ENCODE measurements at places on chromosomes 11 and 22.

GRCh38 chr22:47921906-47922305 lies 1159.5 kb downstream of the TBC1D22A start:
- DNase-seq: no peak

GRCh38 chr11:14339356-14339755 lies 19.6 kb downstream of the RRAS2 start:
- DNase-seq: no peak

DNA sequence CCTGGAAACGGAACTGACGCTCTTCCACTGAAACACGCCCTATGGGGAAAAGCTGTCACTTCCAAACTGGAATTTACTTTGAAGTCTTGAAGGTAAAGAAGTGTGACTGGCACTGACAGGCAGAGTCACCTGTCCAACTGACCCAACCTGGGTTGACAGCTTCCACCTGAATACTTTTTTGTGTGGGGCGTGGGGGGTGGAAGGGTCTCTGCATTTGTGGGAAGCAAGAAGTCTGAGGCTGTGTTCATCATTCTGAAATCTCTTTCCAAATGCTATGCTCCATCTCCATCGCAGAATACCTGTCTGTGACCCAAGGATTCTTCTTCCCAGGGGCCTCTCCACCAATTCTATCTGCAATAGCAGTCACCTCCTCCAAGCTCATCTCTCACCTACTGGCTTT lies 7.8 kb downstream of the IFT27 start:
- DNase-seq: no peak

GRCh38 chr11:115147243-115147807 lies 356.9 kb downstream of the CADM1 start:
- no peak for DNase-seq

DNA sequence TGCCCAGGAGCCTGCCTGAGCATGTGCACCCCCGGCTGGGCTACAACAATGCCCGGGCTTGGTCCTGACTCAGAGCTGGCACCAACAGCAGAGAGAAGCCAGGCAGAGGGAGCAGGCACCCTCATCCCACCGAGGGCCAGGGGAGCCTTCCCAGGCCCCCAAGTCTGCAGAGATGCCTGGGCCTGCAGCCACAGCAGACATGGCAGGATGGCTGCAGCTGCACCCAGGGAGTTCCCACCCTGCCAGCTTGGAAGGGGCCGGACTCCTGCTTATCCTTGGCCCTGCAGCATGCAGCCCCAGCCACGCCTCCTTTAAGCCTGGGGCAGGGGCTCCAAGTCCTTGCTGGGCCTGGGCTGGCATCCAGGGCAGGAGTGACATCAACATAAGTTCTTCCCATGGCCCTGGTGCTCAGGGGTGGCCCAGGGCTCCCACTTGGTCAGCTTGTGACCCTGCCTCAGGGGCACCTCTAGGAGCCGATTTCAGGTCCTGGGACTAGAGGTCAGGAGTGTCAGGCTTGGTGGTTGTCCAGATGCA lies 26.7 kb downstream of the OR10D3 start:
- no peak for DNase-seq

DNA sequence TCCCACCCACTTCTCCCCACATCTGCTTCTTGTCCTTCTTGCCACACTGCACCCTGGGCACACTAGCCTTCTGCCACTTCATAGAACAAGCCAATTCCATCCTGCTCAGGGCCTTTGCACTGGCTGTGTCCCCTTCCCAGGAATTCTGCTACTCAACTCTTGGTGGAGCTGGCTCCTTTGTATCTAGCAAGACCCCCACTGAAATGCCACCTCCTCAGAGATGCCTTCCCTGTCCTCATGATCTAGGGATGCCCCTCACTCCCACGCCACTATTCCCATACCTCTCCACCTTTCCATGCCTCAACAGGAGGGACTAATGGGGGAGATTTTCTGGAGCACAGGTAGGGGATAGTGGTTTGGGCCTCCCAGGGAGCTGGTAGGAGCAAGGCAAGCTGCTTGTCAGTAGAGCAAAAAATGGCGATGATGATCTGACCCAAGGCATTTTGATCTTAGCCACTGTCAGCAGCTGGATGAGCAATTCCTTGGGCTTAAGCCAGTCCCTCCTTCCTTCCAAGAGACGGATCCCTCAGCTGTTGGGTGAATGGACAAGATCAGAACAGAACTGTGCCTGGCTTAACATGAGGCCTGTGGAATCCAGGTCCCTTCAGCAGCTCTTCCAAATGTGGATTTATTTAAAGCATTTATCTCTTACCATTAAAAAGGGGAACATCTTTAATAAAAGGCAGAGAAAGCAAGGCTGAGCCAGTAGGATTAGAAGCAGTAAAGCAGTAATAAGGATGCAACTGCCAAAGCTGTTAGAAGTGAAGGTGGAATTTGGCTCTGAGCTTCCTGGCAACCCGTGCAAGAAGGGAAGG lies 4.0 kb upstream of the PRDM11 start:
- no peak for DNase-seq

DNA sequence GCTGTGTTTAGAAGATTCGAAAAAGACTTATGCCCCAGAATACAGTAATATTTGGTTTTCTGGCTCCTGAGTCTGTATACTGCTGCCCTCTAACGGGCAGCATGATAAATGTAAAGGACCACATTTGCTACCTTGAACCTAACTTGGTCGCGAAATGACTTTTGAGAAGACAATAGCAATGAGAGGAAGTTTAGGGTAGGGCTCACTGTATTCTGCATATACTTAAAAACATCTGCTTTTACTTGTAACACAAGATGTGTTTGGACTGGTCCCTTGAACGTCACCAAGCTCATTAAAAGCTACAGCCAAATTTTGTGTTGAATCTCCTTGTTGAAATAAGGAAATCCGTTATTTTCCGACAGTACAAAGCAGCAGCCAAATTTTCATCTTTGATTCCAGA lies 309.1 kb downstream of the SWAP70 start:
- DNase-seq: no peak

DNA sequence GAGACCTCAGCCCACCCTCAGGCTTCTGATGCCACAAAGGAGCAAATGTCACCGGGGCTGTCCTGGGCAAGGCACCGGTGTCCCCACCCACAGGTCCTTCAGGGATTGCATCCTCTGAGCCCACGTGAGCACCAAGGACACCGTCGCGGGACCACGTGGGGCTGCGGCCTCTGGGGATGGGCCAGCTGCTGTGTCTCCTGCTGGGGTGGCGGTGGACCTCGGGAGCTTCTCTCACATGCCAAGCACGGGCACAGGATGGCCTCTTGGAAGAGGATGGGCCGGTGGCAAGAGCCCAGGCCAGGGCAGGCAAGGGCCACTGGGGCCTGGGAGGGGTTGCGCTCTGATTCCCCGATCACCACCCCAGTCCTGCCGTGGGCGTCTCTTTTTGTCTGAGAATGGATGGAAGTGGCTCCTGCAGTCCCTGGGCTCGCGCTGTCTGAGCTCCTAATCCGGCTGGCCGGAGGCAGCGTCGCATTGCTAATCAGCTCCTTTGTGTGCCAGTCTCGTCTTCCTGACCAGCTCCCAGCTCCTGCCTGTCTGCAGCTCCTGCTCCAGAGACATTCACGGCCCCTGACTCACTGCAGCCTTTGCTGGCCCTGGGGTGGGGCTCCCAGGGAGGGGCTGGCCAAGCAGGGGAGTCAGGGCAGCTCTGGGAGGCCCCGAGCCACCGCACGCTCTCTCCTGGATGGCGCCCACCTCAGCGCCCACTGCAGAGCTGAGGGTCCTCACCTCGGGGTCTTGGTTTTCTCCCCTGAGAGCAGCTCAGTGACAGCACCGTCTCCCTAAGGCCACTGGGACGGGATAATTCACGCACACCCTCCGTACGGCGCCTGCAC lies 146.7 kb downstream of the CTTN start:
- DNase-seq: no peak

- no peak for DNase-seq
Observed at GRCh38 chr22:45199723-45200122, 36.0 kb downstream of the NUP50 start.

GRCh38 chr11:77089004-77089545 lies 13.6 kb upstream of the OMP start:
- DNase-seq: no peak

DNA sequence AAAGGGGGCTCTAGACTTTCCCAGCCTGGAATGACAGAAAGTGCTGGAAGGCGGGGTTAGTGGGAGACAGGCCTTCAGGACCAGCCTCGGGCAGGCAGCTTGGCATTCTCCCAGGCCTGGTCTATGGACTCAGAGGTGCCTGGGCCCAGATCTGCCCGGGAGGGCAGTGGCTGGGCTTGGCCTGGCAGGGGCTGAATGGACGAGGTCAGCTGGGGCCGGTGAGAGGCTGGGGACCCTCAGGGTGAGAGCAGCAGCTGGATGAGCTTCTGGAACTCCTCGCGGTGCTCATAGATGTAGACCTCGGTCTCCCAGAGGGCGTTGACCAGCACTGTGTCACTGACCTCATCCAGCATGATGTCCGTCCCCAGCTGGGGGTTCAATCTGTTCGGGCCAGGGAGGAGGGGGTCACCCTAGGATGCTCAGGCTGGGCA lies 1.5 kb upstream of the BAIAP2L2 start:
- DNase-seq: no peak

GRCh38 chr11:123568367-123568870 lies 86.0 kb downstream of the SCN3B start:
- DNase-seq: no peak

DNA sequence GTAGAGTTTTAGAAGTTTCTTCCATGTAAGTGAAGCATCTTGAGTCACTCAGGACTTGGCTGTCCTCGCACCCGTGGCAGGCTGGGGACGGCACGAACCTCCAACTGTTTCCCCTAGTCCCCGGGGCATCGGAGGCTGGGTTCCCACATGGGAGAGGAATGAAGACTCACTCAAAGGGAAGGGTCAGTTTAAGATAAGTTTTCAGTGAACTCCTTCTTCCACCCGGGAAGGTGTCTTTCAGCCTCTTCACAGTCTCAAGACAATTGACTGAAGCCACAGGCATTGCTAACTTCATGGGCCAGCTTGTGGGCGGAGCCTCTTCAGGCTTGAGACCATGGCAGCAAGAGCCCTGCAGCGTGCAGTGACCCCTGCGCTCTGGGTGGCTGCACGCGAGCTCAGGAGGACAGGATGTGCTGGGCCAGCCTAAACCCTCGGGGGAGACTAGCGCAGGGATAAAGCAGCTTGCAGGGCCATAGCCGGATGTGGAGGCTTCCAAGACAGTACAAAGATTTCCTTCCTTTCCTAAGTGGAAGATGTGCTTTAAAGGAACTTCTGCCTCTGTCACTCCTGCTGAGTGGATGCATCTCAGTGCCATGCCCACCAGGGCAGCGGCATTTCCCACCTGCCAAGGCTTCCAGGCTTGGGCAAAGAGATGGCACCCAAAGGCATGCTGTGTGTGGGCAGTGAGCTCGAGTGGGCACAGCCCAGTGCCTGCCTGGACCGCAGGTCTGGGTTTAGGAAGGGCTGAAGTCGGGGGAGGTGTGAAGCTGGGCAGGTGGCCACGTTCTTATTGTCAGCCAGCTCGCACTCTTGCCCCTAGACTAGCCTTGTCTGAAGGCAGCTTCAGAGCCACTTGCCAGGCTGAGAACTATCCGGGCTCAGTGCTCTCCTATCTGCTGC lies 32.9 kb downstream of the PPIL2 start:
- no peak for DNase-seq

DNA sequence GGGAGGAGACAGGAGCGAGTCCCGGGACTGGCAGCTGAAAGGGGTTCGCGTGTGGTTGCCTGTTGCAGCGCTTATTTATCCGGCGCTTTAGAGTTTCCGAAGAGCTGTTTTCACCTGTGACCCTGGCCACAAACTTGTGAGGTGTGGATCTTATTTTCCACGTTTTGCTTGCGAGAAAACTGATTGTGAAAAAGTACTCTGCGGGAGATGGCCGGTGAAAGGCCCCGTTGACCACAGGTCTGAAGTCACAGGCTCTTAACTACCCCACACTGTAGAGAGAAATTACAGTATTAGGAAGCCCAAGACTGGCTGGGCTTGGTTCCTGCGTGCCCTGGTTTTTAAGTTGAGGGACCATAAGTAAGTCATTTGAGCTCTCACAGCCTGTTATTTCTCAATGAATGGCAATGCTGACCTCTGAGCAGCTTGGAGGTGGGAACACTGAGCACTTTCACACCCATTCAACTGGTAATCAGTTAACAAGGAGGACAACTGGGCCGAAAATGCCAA lies 379 bp upstream of the RAB38 start:
- DNase-seq: no peak

GRCh38 chr11:65188486-65188885 lies 6.8 kb downstream of the CAPN1 start:
- DNase-seq: no peak

DNA sequence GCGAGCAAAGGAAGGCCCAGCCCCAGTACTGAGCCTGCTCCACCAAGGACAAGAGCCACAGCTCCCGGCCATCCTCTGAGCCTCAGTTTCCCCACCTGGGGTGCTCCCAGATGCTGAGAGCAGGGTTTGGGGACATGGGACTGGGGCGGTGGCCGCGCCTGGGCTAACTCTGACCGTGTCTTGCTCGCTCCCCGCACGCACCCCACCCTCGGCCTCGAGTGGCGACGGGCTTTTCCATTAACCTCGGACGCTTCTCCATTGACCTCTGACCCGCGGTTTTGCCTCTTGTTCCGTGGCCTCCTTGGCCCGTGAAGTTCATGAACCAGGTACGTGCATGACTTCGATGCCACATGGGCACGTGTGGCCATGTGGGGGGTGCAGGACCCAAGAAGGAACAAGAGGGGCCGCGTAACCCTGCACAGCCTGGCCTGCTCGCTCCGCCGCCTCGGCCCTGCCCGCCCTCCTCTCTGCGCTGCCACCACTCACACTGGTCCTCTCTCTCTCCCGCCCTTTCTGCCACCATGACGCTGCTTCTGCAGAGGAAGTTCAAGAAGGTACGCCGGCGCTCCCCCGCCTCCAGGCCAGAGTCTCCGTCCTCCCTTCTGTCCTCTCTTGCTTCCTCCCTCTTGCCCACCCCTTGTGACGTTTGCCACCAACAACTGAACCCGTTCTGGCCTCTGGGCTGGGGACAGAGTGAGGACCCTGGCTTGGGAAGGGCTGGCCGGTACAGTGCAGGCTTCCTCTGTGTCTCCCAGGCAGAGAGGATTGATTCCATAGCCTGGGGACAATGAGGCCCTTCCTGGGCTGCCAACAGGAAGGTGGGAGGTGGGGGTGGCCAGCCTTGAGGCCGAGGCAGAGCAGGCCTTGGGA lies 6.9 kb downstream of the TNNT3 start:
- no peak for DNase-seq

Measured in stimulated activated CD8-positive, alpha-beta memory T cell treated with anti-CD3 and anti-CD28 coated beads, Interleukin-7, amount 100 ng/mL, for 1 hour (primary cell).